ENCODE measurements at places on chromosomes 7 and 10.

DNA sequence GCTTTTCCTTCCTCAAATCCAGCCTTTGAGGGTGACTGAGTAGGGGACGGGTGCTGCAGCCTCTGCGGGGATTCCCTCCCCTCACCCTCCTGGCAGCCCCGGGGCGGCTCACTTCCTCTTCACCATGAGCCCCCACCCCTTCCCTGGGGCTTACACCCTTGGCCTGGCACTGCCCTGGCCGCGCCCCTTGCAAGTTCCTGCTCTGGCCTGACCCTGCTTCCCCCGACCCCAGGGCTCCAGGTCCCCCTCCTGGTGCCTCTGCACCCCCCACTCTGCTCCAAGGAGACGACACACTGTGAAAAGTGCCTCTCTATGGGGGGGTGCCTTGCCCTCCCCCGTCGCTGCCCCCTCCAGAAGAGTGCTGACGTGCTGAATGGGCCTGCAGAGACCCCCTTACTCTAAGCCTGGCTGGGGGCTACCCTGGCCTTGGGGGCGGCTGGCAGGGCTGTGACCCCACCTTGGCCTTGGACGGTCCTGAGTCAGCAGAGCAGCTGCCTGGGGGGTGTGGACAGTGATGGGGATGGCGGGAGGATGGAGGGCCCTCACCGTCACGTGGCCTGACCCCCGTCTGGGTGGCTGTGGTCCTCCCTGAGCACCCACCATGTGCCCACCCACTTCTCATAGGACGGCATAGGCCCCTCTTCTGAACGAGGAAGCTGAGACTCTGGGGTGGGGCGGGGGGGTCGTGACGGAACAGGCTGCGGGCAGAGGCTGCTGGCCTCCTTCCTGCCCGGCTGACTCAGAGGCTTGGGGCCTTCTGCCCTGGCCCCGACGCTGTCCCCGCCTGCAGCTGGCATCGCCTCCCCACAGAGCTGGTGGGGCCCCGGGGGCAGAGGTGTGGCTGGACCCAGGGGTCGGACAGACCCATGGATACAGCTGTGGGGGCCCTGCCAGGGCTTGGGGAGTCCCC lies 9.8 kb downstream of the LFNG start:
- peak; percentile 46 for DNase-seq

GRCh38 chr7:150946421-150947240 lies 31.5 kb downstream of the KCNH2 start:
- DNase-seq, result no peak

DNA sequence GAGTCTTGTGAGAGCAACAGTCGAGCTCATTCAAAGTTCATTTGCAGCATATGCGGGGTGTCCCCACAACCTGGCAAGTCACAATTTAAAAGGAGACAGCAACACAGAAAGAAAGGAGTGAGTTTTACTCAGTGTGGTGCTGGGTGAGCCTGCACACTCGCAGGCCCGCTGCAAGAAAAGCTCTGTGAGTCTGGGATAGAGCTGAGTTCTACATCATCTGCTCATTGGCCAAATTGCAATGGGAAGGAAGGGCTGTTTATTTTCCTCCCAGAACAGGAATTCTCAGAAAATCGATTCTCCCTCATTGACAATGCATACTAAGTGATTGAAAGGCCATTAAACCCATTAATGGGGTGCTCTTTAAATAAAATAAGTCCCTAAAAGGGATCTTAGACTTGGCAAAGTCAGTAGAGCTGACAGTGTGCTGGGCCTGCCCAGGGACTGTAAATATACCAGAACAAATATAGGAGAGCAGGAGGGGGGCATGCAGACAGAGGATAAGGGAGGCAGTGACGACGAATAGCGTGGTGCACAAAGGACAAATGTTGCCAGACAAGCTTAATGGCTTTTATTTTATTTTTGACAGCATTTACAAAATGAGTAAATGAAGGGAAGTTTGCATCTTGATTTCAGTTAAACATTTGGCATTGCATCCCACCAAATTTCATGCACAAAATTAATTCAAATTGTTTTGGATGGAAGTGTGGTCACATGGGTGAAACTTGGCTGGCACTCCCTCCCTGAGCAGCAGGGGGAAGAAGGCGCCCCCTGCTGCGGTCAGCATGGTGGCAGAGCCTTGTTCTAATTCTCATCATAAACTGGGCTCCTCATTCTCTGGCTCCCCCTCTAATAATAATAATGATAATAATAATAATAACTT lies 215.7 kb downstream of the SNX10 start:
- DNase-seq, result no peak

DNA sequence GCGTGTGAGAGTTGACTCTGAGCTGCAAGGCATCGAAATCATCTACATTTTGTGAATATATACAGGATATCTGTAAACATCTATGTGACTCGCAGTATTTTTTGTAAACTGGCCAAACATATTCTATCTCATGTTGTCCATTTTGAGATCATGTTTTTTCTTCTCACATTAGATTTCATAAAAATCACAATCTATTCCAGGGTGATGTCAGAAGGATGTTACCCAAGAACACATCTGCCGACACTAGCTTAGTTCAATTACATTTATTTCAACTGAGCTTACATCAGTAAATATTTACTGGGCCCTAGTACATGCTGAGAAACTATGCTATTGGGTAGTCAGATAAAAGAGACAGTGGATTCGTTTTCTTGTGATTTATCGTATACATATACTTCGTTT lies 2.5 kb upstream of the BUB3 start:
- no peak for DNase-seq
